Stimulated activated CD8-positive, alpha-beta memory T cell treated with anti-CD3 and anti-CD28 coated beads, Interleukin-4, amount 100 ng/mL, for 1 hour (primary cell): ENCODE measurements at places on chromosomes 7 and 10.

DNA sequence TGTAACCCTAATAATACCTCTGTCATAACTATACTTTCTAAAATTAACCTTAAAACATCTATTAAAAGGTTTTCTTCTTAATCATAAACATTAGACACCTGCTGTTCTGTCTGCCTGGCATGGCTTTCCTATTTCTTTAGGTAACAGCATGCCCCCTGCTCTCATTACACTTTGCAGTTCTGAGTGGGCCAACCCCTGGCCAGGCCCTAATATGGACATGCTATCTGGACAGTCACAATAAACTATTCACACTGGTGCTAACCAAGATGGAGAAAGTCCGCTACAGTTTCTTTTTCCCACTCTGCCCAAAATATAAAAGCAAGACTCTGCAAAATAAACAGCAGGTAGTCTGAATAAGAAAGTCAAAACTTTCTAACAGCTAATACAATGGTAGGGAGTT, 84.0 kb downstream of the ELAPOR2 start:
- no peak for DNase-seq

DNA sequence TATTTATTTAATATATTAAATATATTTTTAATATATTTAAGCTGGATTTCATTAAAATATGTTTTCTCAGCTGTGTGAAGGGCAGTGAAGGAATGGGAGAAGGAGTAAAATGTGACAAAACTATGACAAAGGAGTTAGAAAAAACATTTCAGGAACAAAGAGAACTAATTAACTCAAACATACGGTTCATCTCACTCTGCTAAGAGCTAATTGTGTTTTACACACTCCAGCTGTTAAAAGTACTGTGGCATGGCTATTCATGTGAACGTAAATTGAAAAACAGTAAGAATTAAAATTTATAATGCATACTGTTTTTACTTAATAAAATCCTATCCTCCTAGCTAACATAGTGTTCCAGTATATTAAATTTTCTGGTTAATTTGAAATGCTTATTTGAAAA, 262.5 kb upstream of the GNAI1 start:
- no peak for DNase-seq

GRCh38 chr10:131993275-131993674, 11.6 kb upstream of the BNIP3 start:
- no peak for DNase-seq

DNA sequence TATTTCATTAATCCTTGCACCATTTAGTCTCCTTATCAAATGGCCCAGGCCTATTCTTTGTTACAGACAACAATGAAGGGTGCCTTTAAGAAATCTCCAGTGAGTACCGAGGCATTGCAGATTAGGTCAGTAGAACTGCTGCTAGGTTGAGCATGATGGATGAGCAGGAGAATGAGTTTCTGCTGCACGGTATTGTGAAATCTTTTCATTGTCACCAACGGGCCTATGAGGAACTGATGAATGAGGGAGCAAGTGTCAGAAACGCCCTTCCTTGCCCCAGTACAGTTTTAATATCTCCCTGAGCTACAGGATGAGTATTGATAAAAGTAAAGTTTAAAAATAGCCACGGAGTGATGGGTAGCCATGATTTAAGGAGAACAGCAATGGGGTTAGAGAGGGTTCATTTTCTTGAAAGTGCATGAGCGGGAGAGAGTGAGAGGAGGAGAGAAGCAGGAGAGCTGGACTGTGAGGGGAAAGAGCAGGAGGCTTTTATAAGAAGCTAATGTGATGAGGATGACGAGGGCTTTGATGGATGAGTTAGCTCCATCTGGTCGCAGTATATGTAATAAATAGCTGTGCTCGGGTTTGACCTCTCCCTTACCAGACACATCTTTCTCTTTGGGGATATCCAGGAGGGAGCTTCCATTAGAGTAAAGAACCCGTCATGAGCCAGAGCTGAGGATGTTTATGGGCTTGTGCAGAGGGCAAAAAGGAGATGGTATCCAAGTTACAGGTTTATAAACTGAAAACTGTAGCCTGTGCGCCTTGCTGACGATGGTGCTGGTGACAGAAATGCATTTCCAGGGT, 526.1 kb downstream of the LRMDA start:
- no peak for DNase-seq

GRCh38 chr10:110200503-110200902, 6.9 kb upstream of the MXI1 start:
- DNase-seq: no peak

DNA sequence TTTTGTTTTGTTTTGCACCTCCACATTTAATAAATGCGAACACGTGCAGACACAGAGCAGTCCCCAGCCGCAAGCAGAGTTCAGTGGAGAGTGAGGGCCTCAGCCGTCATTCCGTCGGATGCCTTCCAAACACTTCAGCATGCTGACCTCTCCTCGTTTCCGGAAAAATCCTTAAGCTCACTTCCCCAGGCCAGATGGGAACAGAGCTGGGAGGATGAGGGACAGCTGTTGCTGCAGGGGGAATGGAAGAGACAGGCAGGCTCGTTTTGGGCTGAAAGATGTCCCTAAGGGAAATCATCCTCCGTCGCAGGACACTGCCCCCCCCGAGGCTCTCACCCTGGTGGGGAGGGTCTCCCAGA, 17.2 kb upstream of the FGFR2 start:
- no peak for DNase-seq

DNA sequence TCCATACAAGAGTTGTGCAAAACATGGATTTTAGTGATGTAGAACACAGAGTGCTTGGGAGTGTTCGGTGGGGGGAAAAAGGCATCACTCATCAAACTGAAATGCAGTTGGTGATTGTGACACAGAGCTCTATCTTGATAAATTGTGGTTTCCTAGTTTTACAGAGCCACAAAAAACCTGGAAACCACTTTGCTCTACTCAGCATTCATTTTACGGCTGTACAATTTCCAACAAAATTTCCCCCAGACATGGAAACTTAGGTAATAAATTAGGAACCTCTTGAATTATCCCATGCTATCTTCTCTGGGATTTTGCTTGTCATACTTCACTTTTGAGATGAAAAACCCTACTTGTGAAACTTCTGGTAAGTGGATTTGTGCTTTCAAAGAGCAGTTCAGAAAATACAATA, 614.9 kb upstream of the FZD8 start:
- no peak for DNase-seq

GRCh38 chr10:34581801-34582532, 233.1 kb downstream of the PARD3 start:
- no peak for DNase-seq

- no peak for DNase-seq
Measured at GRCh38 chr7:27523321-27523720, 139.4 kb downstream of the HIBADH start.

DNA sequence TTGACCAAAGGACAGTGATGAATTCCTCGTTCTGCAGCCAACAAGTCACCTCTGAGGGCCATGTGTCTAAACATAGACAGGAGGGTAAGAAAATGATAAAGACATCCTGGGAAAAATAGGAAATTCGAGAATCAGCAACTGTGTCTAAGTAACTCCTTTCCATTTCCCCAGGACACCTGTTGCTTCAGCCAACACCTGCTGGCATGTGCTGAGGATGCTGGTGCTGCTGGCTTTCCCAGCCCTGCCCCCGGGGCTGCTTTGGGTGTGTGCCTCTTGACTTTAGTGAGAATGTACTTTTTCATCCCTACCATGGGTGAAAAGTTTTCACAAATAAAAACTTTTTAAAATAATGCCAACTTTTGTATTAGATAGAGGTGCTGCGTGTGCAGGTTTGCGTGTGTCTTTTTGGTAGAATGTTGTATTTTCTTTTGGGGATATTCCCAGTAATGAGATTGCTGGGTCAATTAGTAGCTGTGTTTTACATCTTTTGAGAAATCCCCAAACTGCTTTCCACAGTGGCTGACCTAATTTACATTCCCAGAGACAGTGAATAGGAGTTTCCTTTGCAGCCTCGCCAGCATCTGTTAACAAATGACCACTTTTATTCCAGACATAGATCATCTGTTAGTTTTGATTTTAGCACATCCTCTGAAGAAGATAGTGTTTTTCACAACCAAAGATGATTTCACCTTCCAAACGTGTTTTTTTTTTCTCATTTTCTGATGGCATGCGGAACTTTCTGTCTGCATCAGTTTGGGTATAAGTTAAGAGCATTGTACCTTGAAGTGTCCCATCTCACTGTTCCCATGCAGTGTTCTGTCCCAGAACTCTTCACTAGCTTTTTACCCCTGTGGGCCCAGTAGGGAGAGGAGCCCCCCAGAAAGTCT, 104.2 kb upstream of the ACBD5 start:
- DNase-seq: no peak

DNA sequence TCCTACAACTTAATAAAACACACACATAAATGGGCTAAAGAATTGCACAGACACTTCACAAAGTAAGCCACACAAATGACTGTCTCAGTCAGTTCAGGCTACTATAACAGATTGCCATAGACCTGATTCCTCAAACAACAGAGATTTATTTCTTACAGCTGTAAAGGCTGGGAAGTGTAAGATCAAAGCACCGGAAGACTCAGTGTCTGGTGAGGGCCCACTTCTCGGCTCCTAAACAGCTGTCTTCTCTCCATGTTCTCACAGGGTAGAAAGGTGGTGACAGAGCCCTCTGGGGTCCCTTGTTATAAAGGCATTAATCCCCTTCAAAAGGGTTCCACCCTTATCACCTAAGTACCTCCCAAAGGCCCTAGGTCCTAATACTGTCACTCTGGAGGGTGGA, 18.3 kb downstream of the STK32C start:
- no peak for DNase-seq

GRCh38 chr7:108054537-108054936, 51.6 kb upstream of the LAMB1 start:
- DNase-seq: no peak

DNA sequence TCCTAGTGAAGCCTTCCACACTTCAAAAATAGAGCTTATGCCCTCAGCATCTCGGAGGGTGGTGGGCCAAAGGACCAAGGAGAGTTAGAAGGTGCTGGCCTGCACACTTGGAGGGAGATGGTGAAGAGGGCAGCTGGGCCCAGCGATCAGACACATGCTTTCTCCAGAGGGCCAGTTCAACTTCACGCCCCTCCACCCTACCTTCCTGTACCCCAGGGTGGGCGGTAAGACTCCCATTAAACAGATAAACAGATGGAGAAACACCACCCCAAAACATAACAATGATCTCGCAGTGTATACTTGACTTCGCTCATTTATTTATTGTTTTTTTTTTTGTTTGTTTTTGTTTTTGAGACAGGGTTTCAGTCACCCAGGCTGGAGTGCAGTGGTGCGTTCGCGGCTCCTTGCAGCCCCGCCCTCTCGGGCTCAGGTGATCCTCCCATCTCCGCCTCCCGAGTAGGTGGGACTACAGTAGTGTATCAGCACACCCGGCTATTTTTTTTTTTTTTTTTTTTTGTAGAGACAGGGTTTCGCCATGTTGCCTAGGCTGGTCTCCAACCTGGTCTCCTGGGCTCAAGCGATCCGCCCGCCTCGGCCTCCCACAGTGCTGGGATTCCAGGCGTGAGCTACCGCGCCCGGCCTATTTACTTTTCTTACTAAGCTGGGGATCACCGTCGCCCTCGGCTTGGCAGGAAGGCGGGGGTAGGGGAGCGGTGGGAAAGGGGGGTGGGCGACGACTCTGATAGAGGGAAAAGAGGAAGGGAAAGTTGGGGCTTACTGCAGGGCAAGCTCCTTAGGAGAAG, 1.8 kb downstream of the C10orf95 start:
- DNase-seq: peak; percentile 53

DNA sequence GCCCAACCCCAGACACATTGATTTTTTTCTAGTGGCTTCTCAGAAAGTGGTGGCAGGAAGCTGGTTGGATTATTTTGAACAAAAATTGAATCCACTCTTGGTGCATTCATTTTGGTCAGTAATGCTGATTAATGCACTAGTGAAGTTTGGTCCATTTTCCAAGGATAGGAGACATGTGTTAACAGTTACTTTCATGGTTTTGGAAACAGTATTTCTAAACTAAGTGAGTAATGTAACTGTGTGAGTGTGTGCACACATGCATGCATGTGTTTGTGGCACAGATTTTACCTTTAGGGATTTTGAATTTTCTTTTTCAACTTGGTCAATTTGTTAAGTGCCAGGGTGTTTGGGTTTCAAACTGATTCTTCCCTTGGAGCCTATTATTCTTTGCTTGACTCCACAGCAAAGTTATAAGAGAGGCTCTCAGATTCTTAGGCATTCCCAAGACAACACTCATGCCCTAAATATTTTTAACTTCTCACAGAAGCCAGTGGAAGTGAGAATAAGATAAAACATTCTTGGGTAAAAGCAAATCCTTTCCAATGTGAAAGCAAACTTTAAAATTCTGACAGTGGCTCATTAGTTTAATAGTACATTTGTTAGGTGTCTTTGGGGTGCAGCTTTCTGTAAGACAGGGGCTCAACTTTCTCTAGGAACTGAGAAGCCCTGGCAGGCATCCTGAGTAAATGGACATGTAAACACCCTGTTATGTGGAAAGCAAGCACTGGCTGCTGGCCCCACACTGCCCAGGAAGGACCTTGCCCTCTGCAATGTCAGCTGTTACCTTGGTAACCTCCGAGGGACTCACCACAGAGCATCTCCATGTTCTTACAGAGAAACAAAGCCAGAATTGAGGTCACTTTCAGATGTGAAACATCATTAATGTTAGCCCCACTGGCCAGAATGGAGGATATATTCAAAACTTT, 68.4 kb downstream of the ASAH2B start:
- no peak for DNase-seq

DNA sequence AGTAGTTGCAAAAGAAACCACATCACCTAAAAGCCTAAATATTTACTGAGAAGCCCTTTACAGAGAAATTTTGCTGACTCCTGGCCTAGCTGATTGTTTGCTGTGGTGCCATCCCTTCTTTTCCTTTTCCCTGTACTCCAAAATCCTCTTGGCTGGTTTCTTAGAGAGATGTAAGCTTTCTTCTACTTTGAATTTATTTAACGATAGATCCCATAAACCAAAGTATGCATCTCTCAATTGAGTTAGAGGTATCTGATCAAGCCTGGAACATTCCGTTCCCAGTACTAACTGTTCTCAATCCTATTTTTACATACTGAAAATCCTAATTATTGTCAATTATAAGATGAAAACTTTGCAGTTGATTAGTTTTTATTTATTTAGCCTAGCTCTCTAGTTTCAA, 6.3 kb downstream of the TMEM60 start:
- DNase-seq: no peak

- no peak for DNase-seq
Measured at GRCh38 chr7:8938044-8938805, 504.8 kb downstream of the NXPH1 start.

DNA sequence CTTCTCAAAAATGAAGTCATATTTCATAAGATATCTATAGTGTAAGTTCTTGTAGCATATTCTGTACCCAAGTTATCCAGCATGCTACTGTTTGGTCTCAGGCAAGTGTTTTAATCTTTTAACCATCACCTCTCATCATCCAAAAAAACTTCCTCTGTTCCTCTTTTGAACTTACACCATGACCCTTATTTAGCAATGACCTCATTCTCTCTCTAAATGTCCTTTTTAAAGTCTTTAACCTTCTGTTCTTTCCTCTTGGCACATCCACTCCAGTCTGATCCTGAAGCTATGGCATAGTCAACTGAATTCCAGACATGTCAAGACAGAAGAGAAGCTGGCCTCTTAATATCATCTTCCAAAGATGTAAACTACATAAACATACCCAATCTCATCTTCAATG, 26.2 kb downstream of the PPP3CB start:
- DNase-seq: no peak
